ENCODE measurements at places on chromosomes 2 and 18. TPM values are rescaled to one million over a fixed set of nuclear protein-coding genes. Genes with fewer than 3 reads are reported as not detected.

- no peak for DNase-seq
- no peak overlapping the region for H3K4me3 ChIP-seq
- no peaks in the 10 kb centered on the region for H3K27me3 ChIP-seq
- no peaks in the 10 kb centered on the region for H3K36me3 ChIP-seq
Observed at GRCh38 chr2:57696016-57696415, 350.6 kb upstream of the VRK2 start.

DNA sequence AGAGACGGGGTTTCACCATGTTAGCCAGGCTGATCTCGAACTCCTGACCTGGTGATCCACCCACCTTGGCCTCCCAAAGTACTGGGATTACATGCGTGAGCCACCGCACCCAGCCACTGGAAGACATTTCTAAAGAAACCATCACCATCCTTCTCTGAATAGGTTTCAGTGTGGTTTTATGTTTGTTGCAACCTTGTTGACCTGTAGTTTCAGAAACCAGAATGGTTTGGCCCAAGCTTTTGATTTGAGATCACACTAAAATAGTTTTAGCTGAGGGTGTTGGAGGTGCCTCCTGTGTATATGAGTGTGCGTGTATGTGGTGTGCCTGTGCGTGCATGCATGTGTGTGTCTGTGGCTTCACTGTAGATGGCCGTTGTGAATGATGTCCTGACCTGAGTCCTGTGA lies 26.2 kb downstream of the INPP4A start:
- H3K27me3 ChIP-seq, result no peaks in the 10 kb centered on the region
- H3K27ac ChIP-seq, result no peak overlapping the region
- H3K4me1 ChIP-seq, result no peaks in the 10 kb centered on the region
- H3K36me3 ChIP-seq, result no peaks in the 10 kb centered on the region
- H3K4me3 ChIP-seq, result no peak overlapping the region

GRCh38 chr18:42641996-42642395 lies 473.5 kb downstream of the RIT2 start:
- no peaks in the 10 kb centered on the region for H3K36me3 ChIP-seq
- no peak overlapping the region for H3K4me3 ChIP-seq
- no peak for DNase-seq

- no peak overlapping the region for H3K4me3 ChIP-seq
- no peak overlapping the region for H3K27ac ChIP-seq
- DNase-seq, result no peak
- H3K27me3 ChIP-seq, result no peaks in the 10 kb centered on the region
- no peaks in the 10 kb centered on the region for H3K4me1 ChIP-seq
Observed at GRCh38 chr2:150012986-150013385, 425.4 kb upstream of the MMADHC start.

GRCh38 chr2:3162442-3163077 lies 215.1 kb downstream of the EIPR1 start:
- no peaks in the 10 kb centered on the region for H3K36me3 ChIP-seq
- DNase-seq, result no peak
- H3K27me3 ChIP-seq, result no peaks in the 10 kb centered on the region

Gene GREB1
- 5.4 TPM for total RNA-seq

Data from breast epithelium (tissue), 4 donors.